Thymus (tissue), 14 donors: ENCODE measurements at places on chromosomes 4 and X. TPM values are rescaled to one million over a fixed set of nuclear protein-coding genes. Genes with fewer than 3 reads are reported as not detected.
A peak's percentile ranks its signal among the peaks of the same experiment; 100 is the strongest.

Gene SLC2A9
- 3.5 TPM for total RNA-seq

- no peak for DNase-seq
- H3K27me3 ChIP-seq: no peaks in the 10 kb centered on the region
- no peaks in the 10 kb centered on the region for H3K36me3 ChIP-seq
- H3K4me1 ChIP-seq: peaks cover 13% of the 10 kb centered on the region
- H3K27ac ChIP-seq: no peak overlapping the region
- H3K4me3 ChIP-seq: no peak overlapping the region
These were observed 54.5 kb upstream of the CHRNA9 start for GRCh38 chr4:40280586-40280985.

DNA sequence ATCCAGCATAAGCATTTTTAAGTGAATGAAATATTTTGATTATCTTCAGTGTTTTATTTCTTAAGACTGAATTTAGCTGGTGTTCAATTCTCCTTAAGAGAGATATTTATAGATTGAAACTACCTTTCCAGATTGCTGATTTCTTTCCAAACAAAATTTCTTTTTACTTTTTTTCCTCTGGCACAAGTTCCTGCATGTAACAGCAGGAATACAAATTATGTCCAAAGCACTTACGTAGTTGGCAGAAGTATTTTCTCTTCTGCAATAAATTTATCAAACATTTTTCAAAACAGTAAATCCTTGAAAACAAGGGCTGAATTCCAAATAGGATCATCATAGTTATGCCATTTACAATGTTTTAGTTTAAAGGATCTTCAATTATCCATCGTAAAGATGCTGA is 412.6 kb downstream of the IQCM start:
- H3K27ac ChIP-seq: no peak overlapping the region
- H3K36me3 ChIP-seq: no peaks in the 10 kb centered on the region
- no peaks in the 10 kb centered on the region for H3K27me3 ChIP-seq
- H3K4me3 ChIP-seq: no peak overlapping the region
- DNase-seq: no peak

Gene NAP1L2
- total RNA-seq: 1.6 TPM

- H3K27me3 ChIP-seq: peaks cover 38% of the 10 kb centered on the region
- H3K4me3 ChIP-seq: peak overlapping the region; percentile 39
- H3K4me1 ChIP-seq: no peaks in the 10 kb centered on the region
These were observed 296 bp upstream of the ADGRL3 start for GRCh38 chr4:61199873-61200186.

DNA sequence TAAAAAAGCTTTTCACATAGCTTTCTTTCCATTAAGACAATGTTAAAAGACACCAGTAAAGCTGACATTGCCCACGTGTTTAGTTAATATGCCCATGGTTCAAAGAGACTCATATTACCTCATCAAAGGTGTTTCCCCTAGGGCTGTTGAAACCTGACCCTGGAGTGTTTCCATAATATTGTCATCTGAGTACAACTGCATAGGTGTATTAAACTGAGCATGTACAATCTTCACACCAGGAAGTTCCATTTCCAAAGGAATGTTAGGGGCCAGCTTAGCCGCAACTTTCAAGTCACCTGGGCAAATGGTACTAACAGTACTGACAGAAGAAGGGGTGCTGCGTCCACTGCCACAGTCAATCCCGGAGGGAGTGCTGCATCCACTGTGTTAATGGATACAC is 27.1 kb downstream of the PDLIM3 start:
- no peak overlapping the region for H3K27ac ChIP-seq
- H3K36me3 ChIP-seq: no peaks in the 10 kb centered on the region
- no peaks in the 10 kb centered on the region for H3K27me3 ChIP-seq
- no peak overlapping the region for H3K4me3 ChIP-seq

Gene USP17L22
- total RNA-seq: not detected
